ENCODE measurements at places on chromosomes 4 and X. TPM values are rescaled to one million over a fixed set of nuclear protein-coding genes. Genes with fewer than 3 reads are reported as not detected.

Gene PPBP
- 4.5 TPM for total RNA-seq

Gene RENBP
- total RNA-seq, result 3.1 TPM

Gene CFI
- 7.8 TPM for total RNA-seq

Gene TCEAL7
- 155 TPM for total RNA-seq

Gene XAGE2
- 0.27 TPM for total RNA-seq

Gene PAQR3
- total RNA-seq, result 5.5 TPM

Gene FRG2
- total RNA-seq, result not detected

Gene SORBS2
- 17.7 TPM for total RNA-seq

Gene DMRTC1
- total RNA-seq, result not detected

Gene SH3D19
- 29.3 TPM for total RNA-seq

Gene NOX1
- not detected for total RNA-seq

Gene PTPN13
- total RNA-seq, result 10.5 TPM

Gene ARL9
- 0.35 TPM for total RNA-seq

Gene SPARCL1
- total RNA-seq, result 314 TPM

Gene MAOA
- 0.44 TPM for total RNA-seq

Gene AFP
- total RNA-seq, result 1.2 TPM

Gene MGAT4D
- not detected for total RNA-seq

Gene ARHGAP6
- total RNA-seq, result 7.8 TPM

Gene RPS6KA6
- 4.0 TPM for total RNA-seq

Gene SH2D1A
- 1.2 TPM for total RNA-seq

Gene TNMD
- total RNA-seq, result 713 TPM

Gene BEND2
- total RNA-seq, result not detected

Gene MAML3
- 3.0 TPM for total RNA-seq

Gene EREG
- under 0.01 TPM for total RNA-seq

Gene LONRF3
- 2.4 TPM for total RNA-seq

Gene TCEAL6
- not detected for total RNA-seq

Gene NHSL2
- 7.8 TPM for total RNA-seq

Gene SERPINA7
- not detected for total RNA-seq

Gene INTU
- total RNA-seq, result 10.6 TPM

Gene TLL1
- total RNA-seq, result 3.9 TPM

Gene SMIM10
- 9.3 TPM for total RNA-seq

Gene PDGFC
- 34.6 TPM for total RNA-seq

Gene FAM47A
- total RNA-seq, result not detected

Gene DUSP21
- not detected for total RNA-seq

Gene DDIT4L
- 30.0 TPM for total RNA-seq

Gene DIPK2B
- 14.4 TPM for total RNA-seq

Gene F9
- total RNA-seq, result not detected

Gene RADX
- 2.3 TPM for total RNA-seq

Gene PARM1
- 65.7 TPM for total RNA-seq

Gene CT45A8
- total RNA-seq, result not detected

Gene EGF
- 9.4 TPM for total RNA-seq

Gene F8A1
- total RNA-seq, result 1.3 TPM

Gene MAP9
- total RNA-seq, result 3.1 TPM

Gene HPSE
- 0.18 TPM for total RNA-seq

Gene NAAA
- 8.8 TPM for total RNA-seq

Gene MAGEA4
- total RNA-seq, result not detected

Gene CYLC1
- not detected for total RNA-seq

Gene SMR3B
- total RNA-seq, result not detected

Gene NHS
- 1.5 TPM for total RNA-seq

Gene SRPK3
- 195 TPM for total RNA-seq

Gene HSFX1
- total RNA-seq, result 1.2 TPM

Gene ARHGAP36
- 288 TPM for total RNA-seq

Gene OPN1MW3
- not detected for total RNA-seq

Gene ADH6
- total RNA-seq, result not detected

Gene HAUS3
- 12.0 TPM for total RNA-seq

Gene MSANTD1
- total RNA-seq, result 0.89 TPM

Gene PGRMC1
- total RNA-seq, result 98.5 TPM

Gene DCHS2
- total RNA-seq, result 22.9 TPM

Gene RNF113A
- total RNA-seq, result 11.9 TPM

Gene REELD1
- total RNA-seq, result not detected
